ENCODE measurements at places on chromosomes 7 and 10.

DNA sequence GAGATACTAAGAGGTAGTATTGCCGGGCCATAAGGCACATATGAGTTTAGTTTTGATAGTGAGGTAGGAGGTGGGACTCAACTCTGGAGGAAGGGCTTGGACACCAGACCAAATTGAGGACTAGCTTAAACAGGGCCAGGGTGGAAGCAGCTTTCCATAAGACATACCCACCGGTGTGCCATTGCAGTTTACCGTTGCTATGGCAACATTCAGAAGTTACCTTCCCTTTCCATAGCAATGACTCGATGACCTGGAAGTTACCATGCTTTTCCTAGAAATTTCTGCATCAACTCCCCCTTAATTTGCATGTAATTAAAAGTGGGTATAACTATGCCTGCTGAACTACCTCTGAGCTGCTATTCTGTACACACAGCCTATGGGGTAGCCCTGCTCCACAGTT is 10.9 kb upstream of the SNX10 start:
- DNase-seq, result no peak

DNA sequence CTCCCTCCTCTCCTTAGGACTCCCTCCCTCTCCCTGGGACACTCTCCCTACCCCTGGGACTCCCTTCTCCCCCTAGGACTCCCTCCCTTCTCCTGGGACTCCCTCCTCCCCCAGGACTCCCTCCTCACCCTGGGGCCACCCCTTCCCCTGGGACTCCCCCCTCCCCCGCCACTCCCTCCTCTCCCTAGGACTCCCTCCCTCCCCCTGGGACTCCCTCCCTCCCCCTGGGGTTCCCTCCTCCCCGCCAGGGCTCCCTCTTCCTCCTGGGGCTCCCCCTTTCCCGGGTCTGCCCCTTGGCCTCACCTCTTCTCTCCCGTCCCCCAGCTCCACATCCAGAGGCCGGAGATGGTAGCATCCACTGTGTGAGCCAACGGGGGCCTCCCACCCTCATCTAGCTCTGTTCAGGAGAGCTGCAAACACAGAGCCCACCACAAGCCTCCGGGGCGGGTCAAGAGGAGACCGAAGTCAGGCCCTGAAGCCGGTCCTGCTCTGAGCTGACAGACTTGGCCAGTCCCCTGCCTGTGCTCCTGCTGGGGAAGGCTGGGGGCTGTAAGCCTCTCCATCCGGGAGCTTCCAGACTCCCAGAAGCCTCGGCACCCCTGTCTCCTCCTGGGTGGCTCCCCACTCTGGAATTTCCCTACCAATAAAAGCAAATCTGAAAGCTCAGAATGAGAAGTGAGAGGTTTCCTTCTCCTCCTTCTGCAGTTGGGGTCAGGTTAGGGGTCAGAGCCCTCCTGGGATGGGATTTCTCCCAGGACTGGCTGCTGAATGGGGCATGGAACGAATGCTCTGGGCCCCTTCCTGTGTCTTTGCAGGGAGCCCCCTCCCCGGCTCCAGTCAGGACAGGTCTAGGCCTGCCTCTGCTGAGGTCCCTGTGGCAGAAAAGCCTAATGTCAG is 1.4 kb upstream of the MUC17 start:
- no peak for DNase-seq

- no peak for DNase-seq
These were observed 46.1 kb downstream of the ZNF467 start for GRCh38 chr7:149727053-149727898.

DNA sequence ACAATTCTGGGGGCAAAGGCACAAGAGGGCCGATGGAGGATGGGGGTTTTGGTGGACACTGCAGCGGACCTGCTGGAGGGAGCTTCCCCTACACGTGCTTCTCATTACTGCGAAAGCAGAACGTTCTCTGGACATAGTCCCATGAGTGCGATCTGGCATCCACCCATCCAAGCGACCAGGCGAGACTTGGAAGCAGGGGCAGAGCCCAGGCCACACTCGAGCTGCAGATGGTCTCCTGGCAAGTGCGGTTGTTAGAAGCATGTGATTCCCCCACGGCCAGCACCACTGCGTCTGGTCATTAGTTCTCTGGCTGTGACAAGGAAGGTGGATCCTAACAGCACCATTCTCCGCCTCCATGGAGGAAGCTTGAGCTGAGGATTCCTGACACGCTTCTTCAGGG is 118.4 kb upstream of the TCERG1L start:
- no peak for DNase-seq

DNA sequence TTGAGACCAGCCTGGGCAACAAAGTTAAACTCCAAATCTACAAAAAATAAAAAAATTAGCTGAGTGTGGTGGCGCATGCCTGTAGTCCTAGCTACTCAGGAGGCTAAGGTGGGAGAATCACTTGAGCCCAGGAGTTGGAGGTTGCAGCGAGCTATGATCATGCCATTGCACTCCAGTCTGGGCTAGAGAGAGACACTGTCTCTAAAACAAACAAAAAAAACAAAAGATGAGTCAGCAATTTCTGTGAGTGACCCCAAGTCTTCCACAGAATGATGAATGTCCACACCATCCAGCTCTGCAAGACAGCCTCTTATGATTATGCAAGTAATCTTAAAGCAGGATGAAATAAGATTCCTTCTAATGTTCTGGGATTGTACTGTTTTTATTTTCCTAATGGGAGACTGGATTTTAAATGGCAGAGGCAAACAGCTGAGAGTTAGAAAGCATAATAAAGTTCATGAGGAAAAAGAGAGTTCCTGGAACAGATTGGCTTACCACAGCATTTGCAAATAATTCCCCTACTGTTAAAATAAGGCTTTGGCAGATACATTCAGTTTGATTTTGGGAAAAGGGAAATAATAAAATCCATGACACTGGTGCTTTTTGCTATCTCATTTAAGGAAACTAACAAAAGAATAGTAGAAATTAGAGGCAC is 18.9 kb upstream of the PRKAR2B start:
- no peak for DNase-seq

DNA sequence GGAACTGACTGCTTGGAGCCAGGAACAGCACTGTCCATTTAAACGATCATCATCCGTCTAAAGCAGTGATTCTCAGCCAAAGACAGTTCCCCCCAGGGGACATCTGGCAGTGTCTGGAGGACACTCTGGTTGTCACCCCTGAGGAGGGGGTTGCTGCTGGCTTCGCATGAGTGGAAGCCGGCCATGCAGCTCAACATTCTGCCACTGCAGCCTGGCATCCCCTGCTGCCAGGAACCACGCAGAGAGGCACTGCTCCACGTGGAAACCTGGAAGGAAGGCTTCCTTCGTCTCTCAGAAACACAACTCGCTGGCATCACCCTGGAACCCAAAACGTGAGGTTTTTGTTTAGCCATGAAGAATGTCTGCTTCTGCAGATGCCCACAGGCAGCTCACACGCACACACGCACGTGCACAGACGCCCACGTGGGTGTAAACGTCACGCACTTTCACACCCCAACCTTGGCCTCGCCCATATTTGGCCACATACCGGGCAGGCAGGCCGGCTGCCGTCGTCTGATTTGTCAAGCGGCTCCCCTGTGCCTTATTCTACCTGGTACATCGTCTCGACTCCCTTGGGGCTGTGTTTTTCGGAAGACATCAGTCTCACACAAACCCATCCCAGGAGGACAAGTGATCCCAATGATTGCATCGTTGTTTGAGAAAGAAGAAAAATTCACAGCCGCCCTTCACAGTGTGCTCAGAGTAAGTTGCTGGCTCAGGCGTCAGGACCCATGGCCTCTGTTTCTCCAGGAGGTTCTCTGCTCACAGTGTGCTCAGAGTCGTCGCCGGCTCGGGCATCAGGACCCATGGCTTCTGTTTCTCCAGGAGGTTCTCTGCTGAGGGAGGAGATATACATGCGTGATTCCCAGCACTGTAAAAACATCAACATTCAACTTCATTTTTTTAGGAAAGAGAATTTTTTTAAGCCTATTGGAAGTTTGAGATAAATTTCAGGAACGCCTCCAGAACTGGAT is 127.2 kb upstream of the PPP2R2D start:
- no peak for DNase-seq

- no peak for DNase-seq
These were observed 551 bp downstream of the WASL start for GRCh38 chr7:123748171-123748733.

DNA sequence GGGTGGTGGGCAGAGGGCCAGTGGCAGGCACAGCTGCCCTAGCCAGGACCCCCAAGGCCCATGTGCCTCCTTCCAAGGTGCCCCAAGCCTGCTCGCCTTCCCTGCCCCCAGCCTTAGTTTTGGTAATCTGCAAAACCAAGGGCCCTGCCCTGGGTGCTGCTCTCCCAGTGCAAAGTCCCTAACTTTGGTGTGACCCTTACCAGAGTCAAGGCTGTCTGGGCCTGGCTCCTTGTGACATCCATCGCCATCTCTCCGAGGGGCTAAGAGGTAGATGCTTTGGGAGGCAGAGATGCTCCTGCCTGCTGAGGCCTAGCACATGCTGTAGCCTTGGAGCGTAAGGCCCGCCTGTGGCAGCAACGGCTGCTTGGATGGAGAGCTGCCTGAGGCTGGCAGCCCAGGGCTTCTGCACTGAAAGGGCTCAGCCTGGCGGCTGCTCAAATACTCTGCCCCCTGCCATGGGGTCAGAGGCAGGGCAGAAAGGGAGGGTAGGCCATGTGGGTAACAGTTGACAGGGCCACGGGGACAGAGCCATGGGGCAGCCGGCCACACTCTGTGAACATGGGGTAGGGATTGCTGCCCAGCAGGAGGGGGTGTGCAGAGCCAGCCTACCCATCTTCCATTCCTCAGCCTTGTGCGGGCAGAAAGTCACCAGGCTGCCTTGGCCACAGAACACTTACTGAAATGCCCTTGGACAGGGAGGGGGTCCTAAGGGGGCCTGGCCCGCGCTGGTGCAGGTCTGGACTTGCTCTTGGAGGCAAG is 17.9 kb upstream of the MYL7 start:
- DNase-seq, result no peak

GRCh38 chr7:122143376-122143750 is 686 bp downstream of the AASS start:
- no peak for DNase-seq

DNA sequence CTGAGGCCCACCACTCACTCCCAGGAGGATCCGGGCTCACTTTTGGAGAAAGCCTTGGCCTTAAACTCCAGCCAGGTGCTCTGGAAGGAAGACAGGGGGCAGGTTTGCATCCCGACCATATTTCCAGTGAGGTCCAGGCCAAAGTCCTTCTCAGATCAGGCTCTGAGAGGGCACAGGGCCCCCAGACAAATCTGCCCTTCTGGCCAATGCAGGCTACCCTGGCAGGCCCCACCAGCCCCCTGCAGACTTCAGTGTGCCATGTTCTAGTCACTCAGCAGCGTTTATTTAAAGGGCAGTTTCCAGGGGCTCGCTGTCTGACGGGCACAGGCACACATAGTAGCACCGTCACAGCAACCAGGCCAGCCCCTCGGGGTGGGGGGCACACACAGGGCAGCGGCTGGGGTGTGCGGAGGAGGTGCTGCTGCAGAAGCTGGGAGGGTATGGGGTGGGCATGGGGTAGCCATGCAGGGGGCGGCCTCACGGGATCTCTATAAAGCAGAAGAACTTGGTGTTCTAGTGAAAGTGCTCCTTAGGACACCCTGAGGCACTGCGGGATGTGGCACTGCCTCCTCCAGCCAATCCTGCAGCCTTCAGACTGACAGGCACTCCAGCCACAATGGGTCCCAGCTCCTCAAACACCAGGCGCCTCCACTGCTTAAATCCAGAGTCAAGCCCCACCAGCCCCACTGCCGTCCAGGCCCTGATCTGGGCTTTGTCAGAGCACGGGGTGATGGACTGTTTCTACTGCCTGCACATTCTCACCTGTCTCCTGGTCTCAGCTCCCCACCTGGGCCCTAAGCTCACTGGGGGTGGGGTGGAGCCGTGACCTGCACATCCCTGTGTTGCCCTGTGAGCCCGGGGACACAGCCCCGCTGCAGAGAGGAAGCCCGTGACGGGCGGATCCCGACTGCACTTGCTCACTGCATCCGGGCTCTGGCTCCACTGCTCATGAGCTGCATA is 9.6 kb upstream of the PYROXD2 start:
- no peak for DNase-seq

All from stimulated activated CD4-positive, alpha-beta T cell treated with anti-CD3 and anti-CD28 coated beads, Interleukin-1b, Interleukin-23, amount 100 ng/mL, for 1 hour (primary cell).